NT2/D1 (cell line): ENCODE measurements at places on chromosomes 12 and 14.
A peak's percentile ranks its signal among the peaks of the same experiment; 100 is the strongest.

GRCh38 chr12:24138041-24138440 is 188.6 kb upstream of the SOX5 start:
- no peak for DNase-seq

DNA sequence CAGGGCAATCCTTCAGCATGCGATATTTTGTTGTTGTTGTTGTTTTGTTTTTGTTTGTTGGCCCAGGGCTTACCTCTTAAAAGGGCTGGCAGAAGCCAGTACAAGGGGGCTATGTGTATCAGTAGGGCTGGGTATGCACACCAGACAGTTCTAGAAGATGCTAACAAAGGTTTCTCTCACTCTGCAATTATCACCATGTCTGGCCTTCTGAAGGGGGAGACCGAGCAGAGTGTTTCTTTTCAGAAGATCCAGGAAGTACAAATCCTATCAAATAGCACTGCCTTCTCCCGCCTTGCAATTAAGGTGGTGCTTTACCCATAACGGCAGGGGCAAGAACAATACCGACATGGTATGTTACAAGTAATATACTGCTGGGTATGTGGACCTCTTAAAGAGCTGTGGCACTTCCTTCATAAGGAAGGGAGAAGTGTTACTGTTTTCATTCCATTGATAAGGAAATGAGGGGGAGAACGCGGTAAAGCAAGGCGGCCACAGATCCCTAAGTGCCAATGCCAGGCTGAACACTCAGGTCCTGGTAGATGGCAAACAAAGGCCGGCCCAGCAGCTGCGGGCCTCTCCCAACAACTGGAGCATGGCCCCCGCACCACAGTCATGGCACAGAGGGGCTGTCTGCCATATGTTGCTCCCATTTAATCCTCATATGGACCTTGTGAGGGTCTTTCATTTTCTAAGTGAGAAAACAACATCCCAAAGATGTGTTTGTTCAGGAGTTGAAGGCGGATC is 19.2 kb upstream of the CACNA2D4 start:
- DNase-seq = no peak

DNA sequence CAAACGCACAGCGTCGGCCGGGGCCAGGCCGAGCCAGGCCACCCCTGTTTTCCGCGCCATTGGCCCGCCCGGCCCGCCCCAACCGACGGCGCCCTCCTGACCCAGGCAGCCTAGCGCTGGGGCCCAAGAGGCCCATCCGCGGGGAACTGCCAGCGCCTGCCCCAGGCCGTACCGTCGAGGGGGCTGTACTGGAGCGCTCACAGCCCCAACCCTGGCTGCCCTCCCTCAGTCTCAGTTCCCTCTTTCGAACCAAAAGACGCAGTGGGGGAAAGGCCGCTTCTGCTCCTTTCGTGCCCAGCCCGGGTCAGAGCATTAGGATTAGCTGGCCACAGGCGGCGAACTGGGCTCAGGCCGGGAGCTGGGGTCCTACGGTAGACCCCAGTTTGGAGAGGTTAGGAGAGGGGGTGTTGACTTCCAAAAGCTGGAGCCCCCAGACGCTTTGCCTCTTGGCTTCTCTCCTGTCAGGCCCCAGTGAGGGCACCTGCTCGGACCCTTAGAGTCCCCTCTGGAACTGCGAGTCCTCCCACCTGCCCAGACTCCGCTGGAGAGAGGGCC is 1.9 kb downstream of the NKX2-1 start:
- DNase-seq = no peak

GRCh38 chr12:46677749-46678148 is 148.0 kb downstream of the SLC38A4 start:
- DNase-seq = peak; percentile 18

DNA sequence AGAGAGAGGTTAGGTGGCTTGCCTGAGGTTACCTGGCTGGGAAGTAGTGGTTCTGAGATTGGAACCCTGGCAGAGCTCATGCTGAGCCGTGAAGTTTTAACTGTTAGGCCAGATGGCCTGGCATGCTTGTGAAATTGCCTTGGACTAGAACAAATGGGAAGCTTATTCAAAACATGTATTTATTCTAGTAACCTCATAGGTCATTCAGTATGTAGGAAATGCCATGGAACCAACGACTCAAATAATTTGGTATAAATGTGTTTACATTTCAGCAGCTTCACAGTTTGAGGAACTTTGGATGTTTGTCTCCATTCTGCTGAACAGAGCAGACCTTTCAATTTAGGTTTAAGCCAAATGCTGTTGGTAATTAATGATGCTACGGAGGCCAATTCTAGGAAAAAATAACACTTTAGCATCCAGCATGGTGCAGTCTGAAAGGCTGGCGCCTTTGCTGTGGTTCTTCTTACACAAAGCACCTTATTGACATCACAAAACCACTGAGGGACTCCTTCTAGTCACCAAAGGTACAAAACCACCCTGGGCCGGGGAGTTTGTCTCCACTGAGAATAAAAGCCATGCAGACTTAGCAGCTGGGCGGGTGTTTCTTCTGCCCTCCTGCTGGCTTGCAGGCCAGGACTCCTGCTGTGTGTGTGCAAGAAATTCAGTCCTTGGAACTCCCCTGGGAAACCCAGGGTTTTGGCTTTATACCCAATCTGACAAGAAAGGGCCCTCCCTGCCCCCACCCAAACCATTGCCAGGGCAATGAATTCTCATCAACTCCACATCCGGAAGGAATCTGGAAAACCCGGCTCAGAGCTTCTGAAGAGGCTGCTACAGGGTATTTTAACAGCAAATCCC is 64.2 kb downstream of the ELK3 start:
- no peak for DNase-seq

DNA sequence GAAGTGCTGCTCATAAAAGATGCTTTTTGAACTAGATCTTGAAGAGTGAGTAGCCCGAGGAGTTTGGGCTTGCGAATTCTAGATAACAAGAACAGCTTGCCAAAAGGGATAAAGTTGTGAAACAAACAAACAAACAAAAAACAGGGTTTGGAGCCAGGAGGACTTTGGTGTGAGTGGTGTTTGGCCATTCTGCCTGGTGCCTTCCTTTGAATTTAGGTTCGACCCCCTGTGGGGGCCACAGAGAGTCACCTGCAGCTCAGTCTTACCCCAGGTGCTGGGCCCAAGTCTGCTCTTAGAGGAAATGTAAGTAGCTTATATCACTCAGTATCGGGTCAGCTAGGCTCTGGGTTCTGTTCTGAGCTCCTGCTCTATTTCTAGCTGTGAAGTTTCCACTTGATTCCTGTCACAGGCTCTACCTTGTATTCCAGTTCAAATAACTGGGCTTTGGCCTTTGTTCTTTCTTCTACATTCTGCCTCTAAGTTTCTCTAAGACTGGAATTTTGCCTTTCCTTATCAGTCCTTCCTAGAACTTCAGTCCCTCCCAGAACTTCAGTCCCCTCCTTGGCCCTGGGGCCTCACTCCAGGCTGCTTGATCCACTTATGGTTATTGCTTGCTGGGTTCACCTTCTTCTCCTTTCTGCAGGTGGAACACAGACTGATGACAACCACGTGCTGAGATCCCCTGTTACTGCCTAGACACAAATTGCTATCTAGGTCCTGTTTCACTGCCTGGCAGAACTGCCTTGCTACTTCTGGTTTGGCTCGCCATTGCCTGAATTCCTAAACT is 20.5 kb upstream of the DUSP6 start:
- no peak for DNase-seq

GRCh38 chr14:77094672-77095284 is 3.3 kb upstream of the CIPC start:
- DNase-seq = no peak

GRCh38 chr14:105496831-105497591 is 6.0 kb downstream of the TEDC1 start:
- no peak for DNase-seq

- DNase-seq = no peak
These were observed 120.1 kb upstream of the MAX start for GRCh38 chr14:65222440-65222858.

DNA sequence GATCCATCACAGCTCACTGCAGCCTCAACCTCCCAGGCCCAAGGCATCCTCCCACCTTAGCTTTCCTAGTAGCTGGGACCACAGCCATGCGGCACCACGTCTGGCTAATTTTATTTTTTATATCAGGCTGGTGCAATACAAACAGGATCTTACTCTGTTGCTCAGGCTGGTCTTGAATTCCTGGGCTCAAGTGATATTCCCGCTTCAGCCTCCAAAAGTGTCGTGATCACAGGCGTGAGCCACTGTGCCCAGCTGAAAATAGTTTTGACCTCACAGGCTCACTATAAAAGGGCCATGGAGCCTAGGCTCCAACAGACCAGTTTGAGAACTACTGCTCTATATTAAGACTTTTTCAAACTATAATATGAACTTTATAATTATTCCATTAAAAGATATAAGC is 37.3 kb downstream of the SNX6 start:
- DNase-seq = no peak

DNA sequence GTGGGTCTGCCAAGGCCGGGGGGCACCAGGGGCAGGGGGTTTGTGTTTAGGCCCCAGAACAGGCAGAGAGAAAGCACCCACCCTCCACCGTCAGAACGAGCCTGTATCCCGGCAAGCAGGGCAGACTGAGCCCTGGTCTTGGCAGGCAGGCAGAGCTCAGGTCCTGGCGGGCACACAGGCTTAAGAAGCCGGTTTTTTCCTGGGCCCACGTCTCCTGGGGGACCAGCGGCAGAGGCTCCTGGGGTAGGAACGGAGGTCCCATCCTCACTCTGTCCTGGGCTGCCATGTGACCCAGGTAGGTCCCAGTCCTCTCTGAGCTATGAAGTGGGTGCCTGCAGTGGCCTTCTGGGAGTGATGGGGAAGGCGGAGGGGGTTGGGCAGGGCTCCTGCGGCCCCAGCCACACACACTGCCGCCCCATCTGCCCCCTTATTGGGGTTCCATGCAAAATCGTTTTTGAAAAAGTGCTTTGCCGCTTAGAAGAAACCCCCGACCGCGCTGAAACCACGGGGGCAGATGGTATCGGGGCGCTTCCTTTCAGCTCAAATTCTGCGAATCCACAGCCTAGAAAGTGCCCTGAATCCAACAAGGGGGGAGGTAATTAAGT is 24.2 kb downstream of the SH2B3 start:
- DNase-seq = no peak
